ENCODE measurements at places on chromosomes 11 and 22. TPM values are rescaled to one million over a fixed set of nuclear protein-coding genes. Genes with fewer than 3 reads are reported as not detected.

FOLH1 gene
- total RNA-seq = 14.6 TPM

WNT7B gene
- 0.41 TPM for total RNA-seq

KDM4D gene
- 1.9 TPM for total RNA-seq

GPR83 gene
- not detected for total RNA-seq

CHADL gene
- 2.6 TPM for total RNA-seq

TRIM49 gene
- total RNA-seq = not detected

IGSF22 gene
- total RNA-seq = not detected

FXYD6 gene
- total RNA-seq = 85.3 TPM

OR8D1 gene
- not detected for total RNA-seq

PANX2 gene
- total RNA-seq = not detected

PLAAT5 gene
- total RNA-seq = 0.29 TPM

UBQLNL gene
- total RNA-seq = 10.8 TPM

NCAPH2 gene
- 59.1 TPM for total RNA-seq

CHST1 gene
- total RNA-seq = 4.9 TPM

DGCR6L gene
- 37.5 TPM for total RNA-seq

KIRREL3 gene
- not detected for total RNA-seq

PNPLA5 gene
- not detected for total RNA-seq

PYGM gene
- 42.8 TPM for total RNA-seq
